ENCODE measurements at places on chromosomes 6 and 20.

DNA sequence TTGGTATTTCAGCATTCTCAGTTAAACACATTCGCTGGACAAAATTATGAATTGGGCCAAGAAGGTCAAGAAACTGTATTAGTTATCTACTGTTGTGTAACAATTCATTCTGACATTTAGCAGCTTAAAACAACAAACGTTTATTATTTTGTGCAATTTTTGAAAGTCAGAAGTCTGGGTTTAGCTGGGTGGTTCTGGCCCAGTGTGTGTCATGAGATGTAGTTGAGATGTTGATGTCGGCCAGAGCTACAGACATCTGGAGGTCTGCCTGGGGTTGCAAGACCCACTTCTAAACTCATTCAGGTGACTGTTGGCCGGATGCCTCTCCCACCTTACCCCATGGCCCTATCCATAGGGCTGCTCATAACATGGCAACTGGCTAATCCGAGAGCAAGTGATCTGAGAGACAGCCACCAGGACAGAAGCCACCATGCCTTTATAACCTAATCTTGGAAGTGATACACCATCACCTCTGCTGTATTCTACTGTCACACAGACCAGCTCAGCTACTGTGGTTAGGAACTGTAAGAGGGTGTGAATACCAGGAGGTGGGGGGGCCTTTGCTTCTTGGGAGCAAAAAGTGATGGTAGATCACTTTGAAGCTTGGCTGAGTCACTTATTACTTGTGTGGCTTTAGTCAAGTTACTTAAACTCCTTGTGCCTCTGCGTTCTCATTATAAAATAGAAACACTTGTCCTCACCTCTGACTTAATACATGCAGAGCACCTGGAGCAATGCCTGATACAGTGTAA lies 217.0 kb upstream of the MYLIP start:
- no peak for DNase-seq

GRCh38 chr20:20024942-20025341 lies 7.8 kb downstream of the NAA20 start:
- DNase-seq, result no peak

DNA sequence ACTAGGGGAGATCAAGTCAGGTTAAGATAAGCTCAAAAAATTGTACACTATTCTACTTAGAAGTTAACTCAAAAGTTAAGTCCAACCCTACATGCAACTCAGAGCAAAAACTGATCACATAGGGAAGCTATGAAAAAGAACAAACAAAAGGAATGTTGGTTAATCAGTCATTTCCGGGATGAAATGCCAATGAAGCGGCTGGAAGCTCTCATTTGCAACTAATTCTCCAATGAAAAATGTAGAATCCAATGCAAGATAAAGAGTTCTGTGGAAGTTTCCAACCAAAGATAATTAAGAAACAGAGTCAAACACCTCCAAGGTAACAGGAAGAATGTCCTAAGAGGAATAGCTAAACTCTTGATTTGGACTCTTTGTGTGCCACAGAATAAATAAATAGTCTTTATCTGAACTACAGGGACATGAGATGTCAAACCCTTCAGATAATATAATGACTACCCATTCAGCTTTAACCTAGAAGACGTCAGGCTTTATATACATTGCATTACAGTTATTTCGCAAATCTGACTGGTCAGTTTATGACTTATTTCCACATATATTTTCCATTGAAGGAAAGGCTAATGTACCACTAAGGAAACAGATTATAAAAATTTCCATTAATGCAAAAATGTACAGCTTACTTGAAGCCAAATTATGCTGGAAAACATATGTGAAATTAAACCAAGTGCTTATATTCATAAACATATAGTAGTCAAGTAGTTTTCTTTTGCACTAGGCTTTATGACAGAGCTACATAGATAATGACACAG lies 48.0 kb upstream of the DST start:
- DNase-seq, result peak; percentile 8

DNA sequence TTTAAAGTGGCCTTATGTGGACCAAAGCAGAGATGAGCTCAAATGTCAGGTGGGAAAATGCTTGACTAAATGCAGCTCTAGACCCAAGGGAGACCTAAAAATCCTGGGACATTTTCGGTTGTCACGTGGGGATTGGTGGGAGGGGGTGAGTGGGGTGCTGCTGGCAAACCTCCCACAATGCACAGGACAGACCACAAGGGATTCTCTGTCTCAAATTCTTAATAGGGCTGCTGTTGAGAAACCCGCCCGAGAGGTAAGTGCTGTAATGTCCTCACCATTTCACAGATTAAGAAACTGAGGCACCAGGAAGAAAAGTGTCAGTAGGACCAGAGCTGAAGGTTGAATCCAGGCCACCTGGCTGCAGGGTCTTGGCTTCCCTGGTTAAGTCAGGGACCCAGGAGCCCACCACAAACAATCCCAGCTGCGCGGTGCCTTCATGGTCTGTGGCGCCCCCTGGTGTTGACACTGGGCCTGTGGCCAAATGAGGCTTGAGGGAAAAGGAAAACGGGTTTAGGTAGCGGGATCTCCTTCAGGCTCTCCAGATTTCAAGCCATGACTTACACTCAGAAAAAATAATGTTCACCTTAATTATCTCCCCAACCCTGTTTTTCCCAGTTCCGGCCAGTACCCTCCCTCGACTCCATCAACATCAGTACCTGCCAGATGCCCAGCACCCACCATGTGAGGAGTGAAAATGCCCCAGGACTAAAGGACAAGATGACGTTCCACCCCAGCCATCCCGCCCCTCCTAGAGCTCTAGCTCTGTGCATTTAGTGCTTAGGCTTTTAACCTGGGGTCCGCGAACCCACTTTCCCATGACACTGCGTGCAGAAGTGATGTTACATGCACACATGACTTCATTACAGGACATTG lies 7.2 kb downstream of the HLA-G start:
- no peak for DNase-seq

- DNase-seq, result no peak
Measured at GRCh38 chr6:165762876-165763275, 99.8 kb upstream of the PDE10A start.

DNA sequence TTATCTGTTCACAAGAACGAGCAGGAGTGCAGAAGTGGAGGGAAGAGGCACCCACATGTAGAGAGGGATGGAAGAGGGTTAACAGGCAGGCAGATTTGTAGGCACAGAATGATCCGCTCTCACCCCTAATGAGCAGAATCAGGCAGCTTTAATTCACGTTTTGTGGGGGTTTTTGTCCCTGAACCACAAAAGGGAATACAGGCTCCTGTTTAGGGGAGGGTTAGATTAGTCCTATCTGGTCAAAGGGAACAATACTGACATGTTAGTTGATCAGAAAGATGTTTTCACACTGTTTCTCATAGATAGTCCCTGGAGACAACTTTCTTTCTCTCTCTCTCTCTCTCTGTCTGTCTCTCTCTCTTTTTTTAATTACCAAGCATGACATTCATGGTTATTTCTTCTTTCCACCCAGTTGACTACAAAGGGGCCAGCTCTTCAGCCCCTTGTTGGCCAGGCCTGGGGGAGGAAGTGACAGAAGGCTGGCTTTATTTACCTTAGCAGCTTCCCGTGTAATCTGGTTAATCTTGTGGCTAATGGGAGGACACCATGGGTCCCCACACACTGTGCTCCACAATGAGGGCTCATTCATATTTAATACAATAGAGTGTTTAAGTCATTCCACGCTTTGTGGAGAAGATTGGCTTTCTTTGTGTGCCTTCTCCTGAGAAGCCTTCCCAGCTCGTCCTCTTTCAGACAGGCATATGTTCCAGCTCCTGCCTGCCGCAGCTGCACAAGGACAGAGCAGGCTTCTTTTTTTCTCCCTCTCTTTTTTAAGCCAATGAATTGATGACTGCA lies 958.8 kb downstream of the TFAP2A start:
- no peak for DNase-seq

- DNase-seq, result peak; percentile 95
Measured at GRCh38 chr6:151551223-151551857, 57.5 kb downstream of the CCDC170 start.

DNA sequence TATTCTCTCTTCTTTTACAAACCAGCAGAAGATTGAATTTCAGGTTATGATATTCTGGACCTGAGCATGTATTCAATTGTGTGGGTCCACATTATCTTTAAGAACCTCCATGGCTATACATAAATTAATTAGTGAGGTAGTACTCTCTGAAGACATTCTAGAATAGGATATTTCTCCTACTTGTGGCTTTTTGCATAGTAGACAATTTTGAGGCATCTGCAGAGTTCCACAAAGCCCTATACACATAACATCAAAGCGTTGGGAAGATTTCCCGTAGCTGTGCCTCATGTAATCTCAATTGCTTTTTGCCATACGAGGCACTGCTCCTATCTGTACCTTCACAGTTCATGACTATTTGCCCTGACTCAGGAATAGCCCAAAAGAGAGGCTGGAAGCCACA lies 395.4 kb upstream of the RGS17 start:
- DNase-seq, result no peak

- no peak for DNase-seq
Measured at GRCh38 chr6:79421707-79422484, 115.3 kb downstream of the LCA5 start.

DNA sequence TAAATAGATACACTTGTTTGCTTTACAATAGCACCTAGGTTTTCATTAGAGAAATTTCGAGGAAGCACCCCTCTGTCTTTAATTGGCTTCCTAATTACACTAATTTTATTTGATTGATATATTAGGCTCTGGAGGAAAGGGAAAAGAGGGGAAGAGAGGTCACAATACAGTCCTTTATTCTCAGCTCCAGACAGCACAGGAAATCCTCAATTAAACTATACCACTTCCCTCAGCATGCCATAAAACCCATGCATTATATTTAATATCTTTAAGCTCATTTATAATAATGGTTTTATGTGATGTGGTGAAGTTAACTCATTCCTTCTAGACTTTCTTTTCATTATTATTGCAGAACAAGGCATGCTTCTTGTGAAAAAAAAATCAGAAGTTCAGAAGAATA lies 17.7 kb upstream of the PDE7B start:
- no peak for DNase-seq

- DNase-seq, result no peak
Measured at GRCh38 chr6:1724124-1724523, 114.4 kb downstream of the FOXC1 start.

- no peak for DNase-seq
Measured at GRCh38 chr20:29123861-29124260, 2133.6 kb upstream of the DEFB115 start.

DNA sequence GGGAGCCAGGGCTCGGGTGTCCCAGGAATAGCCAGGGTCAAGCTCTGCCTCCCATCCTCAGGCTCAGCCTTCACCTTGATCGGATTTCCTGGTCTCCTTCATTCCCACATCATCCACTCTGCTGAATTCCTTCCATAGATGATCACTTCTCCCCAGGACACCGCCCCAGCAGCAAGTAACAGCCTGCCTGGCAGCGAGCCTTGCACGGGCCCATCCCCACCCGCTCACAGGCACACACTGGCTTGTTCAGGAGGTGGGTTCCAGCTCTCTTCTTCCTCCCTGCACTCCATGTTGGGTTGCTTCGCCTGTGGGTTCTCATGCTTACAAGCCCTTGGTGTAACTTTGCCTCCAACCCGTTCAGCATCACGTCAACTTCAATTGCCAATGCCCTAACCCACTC lies 113.0 kb upstream of the IYD start:
- no peak for DNase-seq

- DNase-seq, result no peak
Measured at GRCh38 chr20:49256261-49256660, 21.6 kb downstream of the ZNFX1 start.

DNA sequence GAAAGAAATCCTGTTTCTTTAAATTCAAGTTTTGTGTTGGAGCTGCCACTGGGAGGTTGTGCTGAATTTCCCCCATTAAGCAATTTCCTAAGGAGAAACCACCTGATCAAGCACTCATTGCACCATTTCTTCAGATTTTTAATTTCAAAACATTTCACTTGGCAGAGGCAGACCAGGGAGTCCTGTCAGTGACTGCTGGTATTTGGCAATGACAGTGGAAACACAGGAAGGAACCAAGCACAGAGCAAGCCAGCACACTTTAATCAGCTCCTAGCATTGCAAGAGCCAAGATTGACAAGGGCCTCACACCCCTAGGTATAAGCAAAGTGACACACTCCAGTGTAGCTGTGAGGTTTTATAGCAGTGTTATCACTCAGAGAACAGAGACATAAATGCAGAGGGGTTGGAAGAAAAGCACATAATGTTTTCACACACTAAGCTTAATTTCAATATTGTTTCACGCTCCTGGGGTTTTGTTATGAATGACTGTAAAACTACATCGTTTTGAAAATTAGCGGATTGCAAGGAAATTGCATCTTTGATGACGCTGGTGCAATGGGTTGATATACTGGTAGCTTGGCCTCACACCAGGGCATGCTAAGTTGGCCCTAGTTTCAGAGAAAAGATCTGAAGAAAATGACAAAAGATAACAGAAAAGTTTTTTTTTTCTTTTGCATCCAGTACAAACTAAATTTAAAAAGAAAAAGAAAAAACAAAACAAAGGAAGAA lies 768.4 kb downstream of the TFAP2A start:
- peak; percentile 74 for DNase-seq

DNA sequence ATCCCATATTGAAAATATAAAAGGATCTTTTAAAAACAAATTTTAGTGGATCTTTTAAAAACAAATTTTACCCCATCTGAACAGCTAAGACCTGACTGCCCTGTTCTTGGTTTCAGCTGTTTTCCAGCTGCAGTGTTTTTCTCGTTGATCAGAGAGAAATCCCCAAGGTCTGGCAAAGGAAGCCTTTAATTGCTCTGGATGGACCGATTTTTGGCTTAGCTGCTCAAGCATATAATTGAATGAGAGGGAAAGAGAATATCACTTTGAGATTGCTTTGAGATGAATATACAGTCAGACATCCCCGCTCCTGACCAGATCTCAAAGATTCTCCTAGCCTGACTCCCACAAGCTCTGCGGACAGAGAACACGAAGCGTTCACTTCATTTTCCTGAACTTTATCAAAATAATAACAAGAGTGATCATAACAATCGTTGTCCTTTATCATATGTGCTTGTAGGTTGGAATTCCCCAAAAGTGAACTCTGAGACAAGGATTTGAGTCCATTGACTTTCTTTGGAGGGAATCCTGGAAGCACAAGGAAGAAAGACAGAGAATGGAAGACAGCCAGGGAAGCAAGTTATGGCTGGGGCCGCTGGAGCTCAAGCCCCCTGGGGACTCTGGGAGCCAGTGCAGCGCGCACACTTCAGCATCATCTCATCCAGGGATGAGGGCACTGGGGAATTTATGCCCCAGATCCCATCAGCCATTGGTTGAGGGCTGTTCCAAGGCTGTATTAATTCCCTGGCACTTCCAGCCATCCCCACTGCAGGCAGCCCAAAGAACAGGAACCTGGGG lies 101.3 kb downstream of the SNX5 start:
- DNase-seq, result no peak

GRCh38 chr6:135895231-135895911 lies 43.9 kb downstream of the PDE7B start:
- DNase-seq, result no peak

DNA sequence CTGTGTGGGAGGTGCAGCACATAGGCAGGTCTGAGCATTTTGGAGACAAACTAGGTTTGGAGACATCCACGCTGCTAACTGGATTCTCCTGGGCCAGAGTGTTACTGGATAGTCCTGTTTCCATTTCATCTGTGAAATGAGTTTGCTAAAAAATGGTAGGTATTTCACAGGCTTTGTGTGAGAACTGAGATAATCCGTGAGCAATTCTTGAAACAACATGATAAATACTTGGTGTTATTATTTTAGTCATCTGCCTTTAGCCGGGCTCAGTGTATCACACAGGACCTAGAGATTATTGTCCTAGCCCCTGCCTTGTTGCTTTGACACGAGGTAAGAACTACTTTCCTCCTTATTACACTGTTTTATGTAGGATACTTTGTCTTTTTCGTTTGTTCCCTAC lies 63.0 kb downstream of the PRR18 start:
- DNase-seq, result no peak

GRCh38 chr20:50595988-50596693 lies 86.0 kb downstream of the PTPN1 start:
- no peak for DNase-seq
